Stromal cell of bone marrow (primary cell): ENCODE measurements at places on chromosomes 13 and 19.

- DNase-seq: no peak
Observed at GRCh38 chr19:58440556-58440955, 603 bp upstream of the ZNF132 start.

GRCh38 chr13:69556540-69557196, 551.0 kb upstream of the ATXN8OS start:
- DNase-seq: no peak

DNA sequence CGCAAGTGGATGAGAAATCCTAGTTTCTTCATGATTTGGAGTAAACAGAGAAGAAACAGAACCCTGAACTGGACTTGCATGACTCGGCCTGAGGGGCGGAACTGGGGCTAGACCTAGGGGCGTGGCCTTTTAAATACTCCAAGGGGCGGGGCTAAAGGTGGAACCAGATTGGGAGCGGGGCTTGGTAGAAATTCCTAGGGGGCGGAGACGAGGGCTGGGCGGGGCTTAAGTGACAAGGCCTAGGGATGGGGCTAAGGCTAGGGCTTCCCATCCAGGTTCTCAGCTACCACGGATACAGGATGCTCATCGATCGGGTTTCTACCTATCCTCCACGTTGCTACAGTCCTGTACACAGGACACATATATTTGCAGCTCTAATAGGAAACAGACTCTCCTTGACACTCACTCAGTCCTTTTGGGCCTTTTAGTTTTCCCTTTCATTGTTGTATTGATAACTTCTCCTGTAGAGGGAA, 372 bp upstream of the ZNF699 start:
- peak; percentile 82 for DNase-seq

DNA sequence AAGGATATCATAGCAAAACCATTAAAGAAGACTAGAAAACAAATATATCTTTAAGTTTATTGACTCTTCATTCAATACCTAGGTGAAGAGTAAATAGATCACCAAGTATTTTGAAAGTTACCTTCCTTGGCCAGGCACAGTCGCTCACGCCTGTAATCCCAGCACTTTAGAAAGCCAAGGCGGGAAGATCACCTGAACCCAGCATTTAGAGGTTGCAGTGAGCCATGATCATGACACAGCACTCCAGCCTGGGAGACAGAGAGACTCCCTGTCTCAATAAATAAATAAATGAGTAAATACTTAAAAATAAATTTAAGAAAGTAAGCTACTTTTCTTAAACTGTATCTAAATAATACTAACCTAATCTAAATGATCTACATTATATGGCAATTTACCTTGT, 8.9 kb upstream of the WBP4 start:
- no peak for DNase-seq

- DNase-seq: peak; percentile 40
Observed at GRCh38 chr19:53977991-53978731, 13.3 kb upstream of the CACNG6 start.

DNA sequence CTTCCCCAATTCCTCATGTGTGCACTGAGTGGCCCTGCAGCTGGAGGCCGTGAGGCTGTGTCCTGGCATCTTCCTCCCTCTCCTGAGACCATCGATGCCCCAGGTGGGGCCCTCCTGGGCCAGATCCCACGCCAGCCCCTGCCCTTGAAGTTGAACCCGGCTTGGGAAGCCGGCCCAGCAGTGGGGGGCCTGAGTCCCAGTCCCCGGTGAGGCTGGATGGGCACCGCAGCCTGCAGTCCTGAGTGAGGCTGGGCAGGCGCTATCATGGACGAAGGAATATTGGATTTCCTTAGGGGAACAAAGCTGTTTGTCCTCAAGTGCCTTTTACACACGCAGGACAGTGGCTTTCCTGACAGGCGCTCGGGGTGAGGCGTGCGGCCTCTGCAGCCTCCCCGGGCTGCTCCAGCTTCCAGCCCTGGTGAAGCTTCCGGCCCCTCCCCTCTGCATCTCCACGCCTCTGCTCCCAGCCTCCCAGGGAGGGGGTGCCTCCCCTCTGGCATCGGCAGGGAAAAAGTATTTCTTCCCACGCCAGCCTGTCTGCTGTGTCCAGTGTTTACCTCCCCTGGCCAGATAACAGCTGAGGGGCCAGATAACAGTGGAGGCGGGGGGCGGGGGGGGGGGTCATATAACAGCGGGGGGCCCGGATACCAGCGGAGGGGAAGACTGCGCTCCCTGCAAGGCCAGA, 159.5 kb downstream of the KDM4B start:
- DNase-seq: no peak

DNA sequence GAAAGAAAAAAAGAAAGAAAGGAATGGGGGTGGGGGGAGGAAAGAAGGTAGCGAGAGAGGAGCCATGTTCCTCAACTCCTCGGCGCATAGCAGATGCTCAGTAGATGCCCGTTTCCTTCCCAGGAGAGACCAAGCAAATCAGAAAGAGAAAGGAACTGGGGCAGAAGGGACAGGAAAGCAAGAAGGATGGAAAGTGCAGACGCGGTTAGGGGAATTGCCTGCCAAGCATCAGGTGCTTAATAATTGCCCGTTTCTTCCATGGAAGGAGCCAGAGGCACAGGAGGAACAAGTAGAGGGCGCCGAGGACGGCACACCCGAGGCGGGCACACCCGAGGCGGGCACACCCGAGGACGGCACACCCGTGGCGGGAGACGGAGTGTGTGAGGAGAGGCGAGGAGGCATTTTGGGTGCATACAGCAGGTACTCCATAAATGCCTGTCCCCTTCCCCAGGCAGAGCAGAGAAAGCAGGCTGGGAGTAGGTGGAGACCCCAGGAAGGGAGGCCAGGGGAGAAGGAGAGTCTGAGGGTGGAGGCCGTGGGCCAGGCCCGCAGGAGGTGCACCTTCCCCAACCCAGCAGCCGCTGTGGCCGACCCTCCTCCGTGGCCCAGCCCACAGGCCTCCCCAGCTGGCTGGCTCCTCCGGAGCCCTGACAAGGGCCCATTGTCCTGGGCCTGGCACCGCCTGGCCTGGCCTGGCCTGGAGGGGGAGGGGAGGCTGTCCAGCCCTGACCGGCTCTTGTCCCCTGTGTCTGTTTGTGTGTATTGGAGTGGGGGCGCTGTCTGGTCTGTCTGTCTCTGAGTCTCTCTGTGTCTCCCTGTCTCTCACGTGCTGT, 14.6 kb downstream of the JOSD2 start:
- DNase-seq: no peak

- no peak for DNase-seq
Observed at GRCh38 chr13:91066745-91067144, 280.7 kb upstream of the MIR17HG start.

DNA sequence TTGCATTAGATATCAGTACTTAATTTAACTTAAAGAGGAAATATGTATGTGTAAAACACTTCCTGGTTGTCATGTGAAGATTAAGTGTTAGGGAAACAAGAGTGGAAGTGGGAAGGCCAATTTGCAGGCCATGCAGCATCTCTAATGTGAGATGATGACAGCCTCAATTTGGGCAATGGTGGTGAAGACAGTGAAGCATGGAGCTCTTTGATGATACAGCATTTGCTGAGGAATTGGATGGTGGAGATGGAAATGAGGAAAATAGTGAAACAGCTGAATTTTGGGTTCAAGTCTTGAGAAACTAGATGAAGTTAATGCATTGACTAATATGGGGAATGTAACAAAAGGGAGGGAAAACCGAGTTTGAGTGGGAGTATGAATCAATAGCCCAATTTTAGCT, 231.7 kb upstream of the MIR17HG start:
- DNase-seq: no peak

- DNase-seq: no peak
Observed at GRCh38 chr19:43711751-43712355, 4.0 kb upstream of the IRGC start.

DNA sequence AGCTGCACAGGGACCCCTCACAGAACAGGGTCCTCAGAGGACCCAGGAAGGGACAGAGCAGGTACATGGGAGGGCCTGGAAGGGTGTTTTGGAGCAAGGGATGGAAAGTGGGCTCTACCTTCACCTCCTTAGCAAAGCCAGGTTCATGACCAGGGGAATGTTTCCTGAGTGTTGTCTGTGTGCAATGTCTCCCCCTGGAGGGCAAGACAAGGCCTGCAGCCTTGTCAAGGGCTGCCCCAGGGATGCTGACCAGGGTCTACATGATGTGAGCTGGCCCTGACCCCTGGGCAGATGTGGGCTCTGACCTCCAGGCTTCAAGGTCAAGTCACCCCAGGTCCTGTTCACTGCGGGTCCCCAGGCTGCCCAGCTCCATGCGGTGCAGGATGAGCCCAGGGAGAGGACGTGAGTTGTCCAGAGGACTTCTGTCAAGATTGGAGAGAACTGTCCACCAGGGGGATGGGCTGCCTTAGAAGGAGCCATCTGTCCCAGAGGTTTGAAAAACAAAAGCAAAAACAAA, 1.0 kb upstream of the CEACAM1 start:
- peak; percentile 21 for DNase-seq

DNA sequence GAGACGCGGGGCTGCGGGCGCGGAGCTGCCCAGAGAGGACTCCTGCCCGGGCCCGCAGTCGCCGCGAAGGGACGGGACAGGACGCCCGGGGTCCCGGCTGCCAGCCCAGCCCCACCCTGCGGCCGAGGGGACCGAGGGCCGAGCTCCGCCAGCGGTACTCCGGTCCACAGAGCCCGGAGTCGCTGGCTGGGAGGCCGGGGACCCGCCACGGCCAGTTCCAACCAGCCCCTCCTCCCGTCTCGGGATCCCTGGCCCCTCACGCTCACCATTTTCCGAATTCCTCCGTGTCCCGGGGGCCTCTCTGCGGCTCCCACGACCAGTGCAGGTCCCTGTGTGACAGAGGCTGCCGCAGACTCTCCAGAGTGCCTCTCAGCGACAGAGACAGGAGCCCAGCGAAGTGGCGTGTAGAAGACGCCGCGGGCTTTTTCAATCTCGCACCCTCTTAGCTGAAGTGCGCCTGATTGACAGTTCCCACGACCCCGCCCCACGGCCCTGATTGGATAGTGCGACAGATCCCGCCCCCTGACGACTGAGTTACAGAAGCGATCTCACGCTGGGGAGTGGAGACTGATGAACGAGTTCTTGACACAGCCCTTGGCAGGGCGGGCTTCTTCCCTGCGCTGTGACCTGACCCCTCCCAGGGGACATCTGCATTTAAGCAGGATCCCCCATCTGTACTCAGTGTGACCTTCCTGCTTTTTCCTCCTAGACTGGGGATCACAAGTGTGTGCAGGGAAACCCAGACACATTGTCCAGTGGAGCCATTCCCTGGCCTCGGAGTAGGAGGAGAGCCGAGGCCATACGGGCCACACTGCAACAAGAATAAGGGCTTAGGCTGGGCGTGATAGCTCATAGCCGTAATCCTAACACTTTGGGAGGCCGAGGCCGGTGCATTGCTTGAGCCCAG, 44.0 kb downstream of the ZNF823 start:
- peak; percentile 77 for DNase-seq

- DNase-seq: no peak
Observed at GRCh38 chr19:40163541-40164129, 27.6 kb upstream of the MAP3K10 start.

GRCh38 chr19:47319923-47320871, 10.5 kb downstream of the C5AR1 start:
- DNase-seq: no peak

- DNase-seq: no peak
Observed at GRCh38 chr13:112561478-112561877, 26.5 kb downstream of the TUBGCP3 start.

- no peak for DNase-seq
Observed at GRCh38 chr19:14835011-14835410, at the start of the genes OR7A5 and OR7C1. Gene OR7A5, minus strand, starts transcription at chr19:14835185. Its CDS starts 6,944 bp downstream, at chr19:14828241. Gene OR7C1, minus strand, starts transcription at chr19:14835185. Its CDS starts 35,049 bp downstream, at chr19:14800136.

DNA sequence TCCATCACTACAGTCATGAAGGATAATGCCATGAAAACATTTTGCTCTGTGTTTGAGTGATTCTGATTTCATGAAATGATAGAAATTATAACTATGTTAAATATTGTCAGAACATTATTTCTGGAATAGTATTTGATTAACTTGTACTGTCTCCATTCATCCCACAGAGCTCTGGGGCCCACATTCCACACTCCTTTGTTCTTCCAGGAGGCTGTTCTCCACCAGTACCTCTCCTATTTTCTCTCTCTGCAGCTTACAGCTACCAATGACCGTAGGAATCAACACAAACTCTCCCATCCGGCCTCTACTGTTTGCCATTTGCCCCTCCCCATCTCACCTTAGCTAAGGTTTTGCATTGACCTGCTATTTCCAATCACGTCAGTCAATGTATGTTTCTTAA, 240.9 kb downstream of the LMO7 start:
- no peak for DNase-seq

DNA sequence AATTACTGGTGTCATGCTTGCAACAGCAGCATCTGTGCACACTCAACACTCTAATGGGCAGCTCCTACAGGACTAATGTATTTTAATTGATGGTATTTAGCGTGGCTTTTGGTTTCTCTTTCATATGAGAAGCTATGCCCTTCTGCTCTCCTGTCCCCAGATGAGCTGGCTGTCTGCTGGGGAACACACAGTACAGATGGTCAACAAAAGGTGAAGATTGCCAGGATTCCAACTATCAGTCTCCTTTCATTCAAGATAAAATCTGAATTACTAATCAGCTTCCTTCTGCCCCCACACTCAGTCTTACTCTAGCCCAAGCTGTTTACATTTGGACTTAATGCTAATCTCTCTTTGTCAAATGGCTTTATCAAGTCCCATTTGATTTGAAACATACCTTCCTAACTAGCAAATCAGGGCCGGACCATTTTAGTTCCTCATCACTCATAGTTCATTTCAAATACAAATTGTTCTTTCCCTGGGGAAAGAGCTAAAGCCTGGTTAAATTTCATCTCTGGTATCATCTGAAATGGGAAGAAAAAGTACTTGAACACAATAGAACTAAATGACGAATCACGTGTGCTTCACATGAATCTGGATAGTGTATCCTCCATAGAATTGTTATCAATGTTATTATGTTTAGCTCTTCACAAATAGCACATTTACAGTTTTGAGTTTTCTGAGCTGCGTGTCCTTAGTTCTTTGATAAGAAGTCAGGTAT, 988.0 kb downstream of the PCDH17 start:
- DNase-seq: no peak

DNA sequence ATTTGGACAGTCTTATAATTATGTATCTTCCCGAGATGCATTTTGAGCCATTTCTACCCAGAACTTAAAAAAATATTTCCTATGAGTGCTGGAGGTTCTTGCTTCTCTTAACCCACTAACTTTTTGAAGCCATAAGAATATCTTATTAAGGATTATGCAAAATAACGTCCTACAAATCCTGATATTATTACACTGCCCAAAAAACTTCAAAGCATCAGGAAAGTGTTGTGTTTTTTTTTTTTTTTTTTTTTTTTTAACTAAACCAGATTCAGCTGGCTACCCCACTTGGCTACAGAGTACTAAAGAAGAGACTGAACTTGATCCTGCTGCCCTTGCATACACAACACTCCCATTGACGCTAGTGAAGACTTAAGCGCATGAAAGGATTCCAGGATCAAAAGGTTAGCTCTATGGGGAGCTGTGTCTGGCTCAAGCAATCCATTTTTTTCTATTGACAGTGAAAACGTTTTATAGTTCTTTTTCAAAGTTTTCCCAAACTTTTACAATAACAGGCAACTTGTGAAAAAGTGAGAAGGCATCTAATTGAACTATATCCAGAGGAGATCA, 141.4 kb downstream of the KCNRG start:
- peak; percentile 23 for DNase-seq

DNA sequence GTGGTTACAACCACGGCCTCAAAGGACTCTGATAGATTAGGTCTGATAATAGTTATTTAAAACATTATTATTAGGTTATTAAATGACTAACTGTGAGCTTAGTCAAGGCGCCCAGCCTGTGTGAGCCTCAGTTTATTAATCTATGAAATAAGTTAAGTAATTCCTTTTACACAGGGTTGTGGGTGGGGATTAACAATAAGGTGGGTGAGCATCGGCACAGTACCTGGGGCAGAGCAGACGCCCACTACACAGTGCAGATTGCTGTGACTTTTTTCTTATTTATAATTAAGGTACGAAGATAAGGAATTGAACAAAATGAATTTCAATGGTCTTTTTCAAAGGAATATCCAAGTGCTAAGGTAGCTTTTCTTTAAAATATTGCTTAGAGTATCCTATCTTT, 132.2 kb downstream of the KATNAL1 start:
- DNase-seq: no peak
